ENCODE measurements at places on chromosomes 5 and 9.

DNA sequence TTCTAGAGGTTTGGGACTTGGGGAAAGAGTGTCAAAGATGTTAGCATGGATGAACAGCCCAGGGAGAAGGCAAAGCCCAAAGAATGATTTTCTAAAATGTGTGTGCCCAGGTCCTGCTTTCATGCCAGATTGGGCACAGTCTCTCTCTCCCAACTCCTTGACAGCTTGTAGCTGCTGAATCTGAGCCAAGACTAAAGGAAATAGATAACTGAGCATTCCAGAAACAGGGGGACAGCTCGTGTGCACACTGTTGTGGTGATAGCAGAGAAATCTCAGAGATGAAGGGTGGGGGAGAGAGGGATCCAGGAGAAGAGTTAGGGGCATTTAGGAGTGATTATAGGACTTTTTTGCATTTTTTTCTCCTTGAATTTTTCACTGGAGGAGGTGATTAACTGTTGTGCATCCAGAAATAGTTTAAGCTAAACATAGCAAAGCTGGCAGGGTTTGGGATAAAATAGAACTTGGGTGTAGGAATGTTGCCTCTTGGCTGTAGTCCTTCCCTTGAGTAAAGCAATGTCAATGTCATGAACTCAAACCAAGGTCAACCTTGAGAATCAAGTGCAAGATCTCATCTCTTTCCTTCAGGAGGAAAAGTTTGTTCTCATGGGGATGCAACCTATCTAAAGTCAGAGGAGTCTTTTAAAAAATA lies 245.9 kb downstream of the SH3GL2 start:
- no peak for ATAC-seq

GRCh38 chr9:80632041-80632440 lies 1057.3 kb downstream of the TLE1 start:
- no peak for ATAC-seq

DNA sequence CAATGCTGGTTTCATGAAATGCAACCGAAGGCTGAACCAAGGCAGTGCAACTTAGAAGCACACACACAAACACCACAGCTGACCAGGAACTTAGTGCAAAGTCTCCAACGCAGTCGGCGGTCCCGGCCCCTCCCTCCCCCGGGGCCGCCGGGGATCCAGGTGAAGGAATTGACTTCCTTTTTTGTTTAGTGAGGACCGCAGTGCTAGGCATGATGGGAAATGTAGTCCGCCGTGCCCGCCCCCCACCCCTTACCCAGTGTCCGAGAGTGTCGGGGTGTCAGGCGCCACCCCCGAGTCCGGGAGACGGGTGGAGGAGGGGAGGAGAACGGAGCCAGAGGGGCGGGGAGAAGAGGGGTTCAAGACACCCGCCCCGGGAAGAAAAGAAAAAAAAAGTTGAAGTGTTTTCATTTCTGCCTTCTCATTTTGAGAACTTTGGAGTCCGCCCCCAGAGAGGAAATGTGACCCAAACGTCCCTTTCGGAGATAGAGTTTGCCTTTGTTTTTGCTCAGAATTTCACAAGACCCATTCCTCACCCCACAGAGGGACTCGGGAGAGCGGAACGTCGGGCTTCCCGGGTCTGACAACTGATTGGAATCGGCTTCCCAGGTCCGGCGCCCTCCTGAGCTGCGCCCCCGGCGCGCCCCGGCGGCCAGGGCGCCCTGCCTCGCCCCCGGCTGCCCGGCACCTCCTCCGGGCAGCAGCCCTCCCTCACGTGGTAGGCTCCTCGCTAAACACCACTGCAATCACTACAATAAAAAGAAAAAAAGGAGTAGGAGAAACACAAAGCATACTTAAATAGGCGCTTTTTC lies 2.0 kb downstream of the IER5L start:
- ATAC-seq: peak; percentile 52

- ATAC-seq: no peak
Observed at GRCh38 chr5:73663860-73664240, 37.9 kb downstream of the ARHGEF28 start.

DNA sequence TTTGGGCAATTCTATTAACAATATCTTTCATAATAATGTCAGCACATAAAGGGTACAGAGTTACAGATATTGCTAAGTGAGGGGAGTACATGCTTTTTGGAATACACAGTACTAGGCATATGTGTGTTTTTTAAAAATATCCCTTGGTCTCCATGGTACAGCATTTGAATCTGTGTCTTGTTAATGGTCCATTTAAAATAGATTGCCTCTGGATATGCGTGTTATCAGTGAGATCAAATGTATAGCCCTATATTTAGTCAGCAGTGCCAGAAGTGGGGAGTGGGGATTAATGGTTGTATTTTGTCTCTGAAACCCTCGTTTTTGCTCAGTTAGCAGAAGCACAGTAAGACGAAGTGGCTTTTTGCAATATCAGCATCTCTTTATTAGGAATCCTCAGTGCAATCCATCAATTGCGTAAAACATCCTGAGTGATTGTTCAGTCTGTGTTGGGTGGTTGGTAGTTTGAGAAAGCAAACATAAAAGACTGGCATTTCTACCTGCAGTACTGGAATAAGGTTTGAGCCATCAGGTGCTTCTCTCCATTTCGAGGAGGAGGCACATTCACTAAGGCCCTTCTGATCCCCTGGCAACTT lies 19.0 kb downstream of the SKP2 start:
- ATAC-seq: no peak

- ATAC-seq: no peak
Observed at GRCh38 chr9:106889061-106889590, 26.2 kb downstream of the ZNF462 start.

DNA sequence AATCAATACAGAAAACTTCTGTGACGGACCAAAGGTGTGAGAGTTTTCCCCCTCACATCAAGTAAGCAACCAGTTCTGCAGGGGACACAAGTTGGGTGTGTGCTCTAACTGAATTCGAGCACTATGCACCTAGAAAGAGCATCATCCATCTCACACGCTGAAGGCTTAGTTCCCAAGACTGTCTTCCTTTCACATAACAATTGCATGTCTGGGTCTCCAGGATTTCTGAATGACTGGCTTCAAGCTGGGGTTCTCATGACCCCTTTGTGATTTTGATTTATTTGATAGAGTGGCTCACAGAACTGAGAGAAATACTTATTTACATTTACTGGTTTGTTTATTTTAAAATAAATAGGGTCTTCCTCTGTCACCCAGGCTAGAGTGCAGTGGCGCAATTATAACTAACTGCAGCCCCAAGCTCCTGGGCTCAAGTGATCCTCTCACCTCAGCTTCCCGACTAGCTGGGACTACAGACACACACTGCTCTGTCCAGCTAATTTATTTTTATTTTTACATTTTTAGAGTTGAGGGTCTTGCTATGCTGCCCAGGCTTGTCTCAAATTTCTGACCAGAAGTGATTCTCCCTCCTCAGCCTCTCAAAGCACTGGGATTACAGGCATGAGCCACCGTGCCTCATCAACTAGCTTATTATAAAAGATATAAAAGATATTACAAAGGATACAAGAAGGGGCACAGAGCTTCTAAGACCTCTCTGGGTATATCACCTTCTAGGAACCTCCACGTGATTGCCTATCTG lies 316.7 kb upstream of the CDH12 start:
- no peak for ATAC-seq

GRCh38 chr5:13831351-13831750 lies 113.1 kb downstream of the DNAH5 start:
- no peak for ATAC-seq

DNA sequence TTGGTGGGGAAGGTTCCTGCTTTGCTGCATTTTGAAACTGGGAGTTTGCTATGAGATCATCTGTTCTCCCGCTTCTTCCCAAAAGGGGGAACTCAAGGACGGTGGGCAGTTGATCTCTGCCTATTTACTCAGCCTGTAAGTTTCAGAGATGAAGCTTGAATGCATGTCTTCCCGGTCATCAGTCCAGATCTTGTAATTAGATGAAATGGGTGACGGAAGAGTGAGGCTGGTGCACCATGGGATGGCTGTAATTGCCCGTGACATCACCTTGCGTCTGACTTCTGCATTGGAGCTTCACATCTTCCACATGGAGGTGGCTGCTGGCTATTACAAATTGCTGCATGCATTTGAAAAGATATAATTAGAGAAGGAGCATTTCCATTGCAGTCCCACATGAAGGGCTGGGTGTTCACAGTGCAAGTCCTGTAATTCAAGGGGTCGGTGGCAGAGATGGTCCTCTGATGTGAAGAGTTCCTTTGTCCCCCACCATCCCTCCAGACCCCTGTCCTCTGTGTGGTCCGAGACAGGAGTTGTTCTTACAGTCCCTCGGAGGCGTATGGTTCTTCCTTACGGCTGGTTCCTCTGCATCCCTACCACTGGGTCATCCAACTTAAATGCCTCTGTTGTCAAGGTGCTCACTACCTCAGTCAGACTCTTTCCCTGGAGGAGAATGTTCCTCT lies 72.9 kb downstream of the ZNF618 start:
- ATAC-seq: no peak

DNA sequence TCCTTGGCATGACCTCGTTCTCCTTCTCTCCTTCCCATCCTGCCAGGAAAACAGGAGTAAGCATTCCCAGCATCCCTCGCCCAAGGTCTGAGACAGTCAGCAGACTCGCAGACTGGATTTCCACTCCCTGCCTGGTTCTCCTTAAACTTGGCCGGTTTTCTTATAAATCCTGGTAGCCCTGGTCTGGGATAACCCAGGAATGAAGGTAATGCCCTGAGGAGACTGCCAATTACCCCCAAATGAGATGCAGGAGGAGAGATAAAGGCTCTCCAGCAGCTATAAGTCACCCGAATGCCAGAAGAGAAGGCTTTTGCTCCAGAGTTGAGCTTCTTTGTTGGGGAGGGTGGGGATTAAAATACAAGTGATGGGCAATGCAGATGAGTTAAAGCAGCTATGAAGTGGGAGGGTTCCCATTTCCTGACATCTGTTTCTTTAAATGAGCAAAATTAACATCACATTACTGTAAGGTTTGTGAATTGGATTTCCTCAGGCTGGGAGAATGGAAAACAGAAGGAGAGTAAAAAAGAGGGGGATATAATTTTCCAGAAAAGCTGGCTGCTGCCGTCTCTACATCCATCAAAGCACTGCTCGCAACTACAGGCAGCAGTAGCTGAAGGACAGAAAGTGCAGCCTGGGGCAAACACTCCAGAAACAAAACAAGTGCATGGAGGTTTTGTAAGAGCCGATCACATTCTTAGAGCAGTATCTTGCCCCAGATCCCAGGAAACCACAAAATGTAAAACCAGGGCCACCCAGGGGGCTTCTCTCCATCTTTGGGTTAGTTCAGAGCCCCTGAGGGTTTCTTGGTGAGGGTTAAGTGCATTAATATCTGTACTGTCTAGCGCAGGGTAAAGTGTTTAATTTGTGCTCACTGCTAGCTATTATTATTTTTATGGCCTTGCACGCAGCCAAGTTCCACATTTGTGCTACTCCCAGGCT lies 177.6 kb upstream of the PANK3 start:
- no peak for ATAC-seq

DNA sequence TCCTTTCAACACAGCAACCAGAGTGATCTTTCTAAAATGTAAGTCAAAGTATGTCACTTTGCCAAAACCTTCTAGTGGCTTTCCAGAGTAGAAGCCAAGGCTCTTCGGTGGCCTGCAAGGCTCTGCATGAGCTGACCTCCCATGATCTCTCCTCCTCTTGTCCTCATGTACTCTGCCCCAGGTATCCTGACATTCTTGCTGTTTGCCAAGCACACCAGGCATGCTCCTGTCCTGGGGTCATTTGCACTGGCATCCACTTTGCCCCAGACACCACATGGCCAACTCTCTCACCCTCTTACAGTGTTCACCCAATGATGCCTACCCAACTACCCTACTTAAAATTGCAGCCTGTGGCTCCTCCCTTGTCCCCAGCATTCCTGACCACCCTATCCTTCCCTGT lies 86.3 kb downstream of the ZNF618 start:
- no peak for ATAC-seq

GRCh38 chr5:151270599-151270998 lies 17.6 kb downstream of the GM2A start:
- peak; percentile 95 for ATAC-seq

DNA sequence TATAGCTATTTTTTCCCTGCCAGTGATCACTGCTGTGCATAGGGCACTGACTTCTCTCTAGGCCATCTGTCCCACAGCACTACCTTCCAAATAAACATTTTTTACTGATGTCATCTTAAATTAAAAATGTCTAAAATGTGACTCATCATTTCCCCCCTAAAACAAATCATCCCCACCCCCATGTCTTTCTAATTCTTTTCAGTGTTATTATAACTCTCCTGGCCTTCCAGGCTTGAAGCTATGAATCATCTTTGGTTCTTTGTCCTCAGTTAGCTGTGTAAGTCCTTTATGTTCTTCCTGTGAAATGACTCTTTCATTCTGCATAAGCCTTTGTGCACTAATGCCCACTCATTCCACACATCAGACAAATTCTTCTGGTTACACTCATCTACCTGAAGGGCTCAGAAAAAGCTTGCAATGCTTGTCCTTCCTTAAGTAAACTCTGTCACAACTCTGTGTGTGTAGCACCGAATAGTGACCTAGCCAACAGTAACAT lies 78.1 kb downstream of the CFAP95 start:
- ATAC-seq: no peak

GRCh38 chr9:131672451-131672850 lies 67.4 kb downstream of the RAPGEF1 start:
- ATAC-seq: no peak

DNA sequence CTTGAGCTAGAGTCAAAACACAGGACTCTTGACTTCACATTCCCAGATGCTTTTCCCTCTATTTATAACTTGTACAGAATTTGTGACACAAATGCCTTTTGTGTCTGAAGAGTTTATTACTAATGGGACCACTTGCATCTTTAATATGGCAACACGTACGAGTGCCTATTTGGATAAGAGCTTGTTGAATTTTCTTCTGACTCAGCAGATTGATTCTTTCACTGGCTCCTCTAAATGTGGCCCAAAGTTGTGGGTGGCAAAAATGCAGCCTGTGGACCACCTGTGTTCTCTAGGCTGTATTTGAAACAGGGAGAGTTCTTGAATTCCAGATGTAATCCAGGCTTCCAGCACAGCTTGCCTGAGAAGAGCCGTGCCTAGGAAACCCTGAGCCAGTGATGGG lies 34.1 kb upstream of the ERCC6L2 start:
- no peak for ATAC-seq

GRCh38 chr5:133123297-133123696 lies 71.5 kb downstream of the HSPA4 start:
- ATAC-seq: peak; percentile 83

DNA sequence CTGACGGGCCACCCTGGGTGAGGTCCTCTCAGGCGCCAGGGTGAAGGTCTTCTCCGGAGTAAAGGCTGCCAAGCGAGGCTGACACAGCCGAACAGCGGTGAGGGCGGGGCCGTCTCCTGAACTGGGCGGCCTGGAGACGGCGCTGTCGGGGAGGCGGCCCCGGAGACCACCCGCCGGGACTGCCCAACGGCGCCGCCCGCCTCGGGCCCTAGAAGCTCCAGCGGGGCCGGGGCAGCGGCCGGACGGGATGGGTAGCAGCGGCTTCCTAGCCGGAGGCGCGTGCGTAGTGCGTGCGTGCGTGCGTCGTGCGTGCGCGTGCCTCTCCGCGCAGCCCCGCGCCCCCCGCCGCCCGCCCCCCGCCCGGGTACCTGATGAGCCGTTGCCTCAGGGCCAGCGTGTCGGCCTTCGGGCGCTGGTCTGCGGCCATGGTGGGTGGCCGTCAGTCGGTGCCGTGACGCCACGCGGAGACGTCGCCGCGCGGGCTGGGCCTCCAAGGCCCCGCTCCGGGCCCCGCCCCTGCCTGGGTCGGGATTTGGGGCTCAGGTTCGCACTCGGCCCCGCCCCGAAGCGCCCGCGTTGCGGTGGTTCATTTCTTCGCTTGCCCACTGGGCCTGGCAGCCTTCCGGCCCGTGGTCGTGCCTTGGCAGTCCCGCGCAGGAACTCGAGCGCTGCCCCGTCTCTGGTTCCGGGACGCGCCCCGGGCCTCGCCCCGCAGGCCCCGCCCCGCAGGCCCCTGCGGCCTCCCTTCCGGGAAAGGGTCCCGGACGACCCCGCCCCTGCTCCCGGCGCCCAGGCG lies at the start of gene PHYKPL:
Gene PHYKPL, minus strand, starts transcription at position 679 of the 796 bp plus-strand sequence. Its CDS starts 252 bp downstream, at position 427.
- peak; percentile 86 for ATAC-seq

GRCh38 chr5:168914491-168914890 lies 335.3 kb upstream of the PANK3 start:
- ATAC-seq: no peak
